Ovary (tissue), 10 donors: ENCODE measurements at places on chromosomes 7 and 10. TPM values are rescaled to one million over a fixed set of nuclear protein-coding genes. Genes with fewer than 3 reads are reported as not detected.
A peak's percentile ranks its signal among the peaks of the same experiment; 100 is the strongest.

DNA sequence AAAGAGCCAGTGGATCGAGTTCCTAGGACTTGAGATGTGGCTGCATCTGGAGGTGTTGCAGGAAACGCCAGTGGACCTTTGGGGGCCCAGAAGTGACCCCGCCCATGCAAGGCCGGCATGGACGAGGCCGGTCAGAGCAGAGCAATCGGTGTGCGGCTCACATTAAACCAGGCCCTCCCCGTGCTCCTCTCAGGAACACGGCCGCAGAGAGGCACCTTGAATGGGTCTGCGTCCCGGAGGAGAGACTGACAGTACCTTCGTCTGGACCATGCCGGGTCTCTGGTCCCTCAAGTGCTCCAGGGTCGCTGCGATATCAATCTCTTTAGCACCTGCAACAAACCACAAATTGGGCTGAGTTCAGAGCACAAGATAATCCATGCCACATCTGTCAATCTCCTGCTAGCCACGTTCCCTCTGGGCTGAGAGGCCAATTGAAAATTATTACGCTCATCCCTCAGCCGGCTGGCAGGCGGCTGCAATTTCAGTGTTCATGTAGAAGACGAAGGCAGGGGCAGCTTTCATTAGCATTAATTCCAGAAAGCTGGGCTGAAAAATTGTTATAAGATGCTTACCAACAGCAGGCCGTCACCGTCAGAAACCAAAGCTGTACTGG, 212.0 kb downstream of the DNAJB6 start:
- H3K36me3 ChIP-seq: no peaks in the 10 kb centered on the region
- H3K27ac ChIP-seq: no peak overlapping the region
- no peaks in the 10 kb centered on the region for H3K27me3 ChIP-seq
- no peaks in the 10 kb centered on the region for H3K4me1 ChIP-seq
- no peak overlapping the region for H3K4me3 ChIP-seq
- DNase-seq: no peak

GRCh38 chr7:71424166-71425035, 292.5 kb downstream of the GALNT17 start:
- H3K36me3 ChIP-seq: no peaks in the 10 kb centered on the region
- no peaks in the 10 kb centered on the region for H3K27me3 ChIP-seq
- no peak for DNase-seq
- H3K27ac ChIP-seq: no peak overlapping the region

DNA sequence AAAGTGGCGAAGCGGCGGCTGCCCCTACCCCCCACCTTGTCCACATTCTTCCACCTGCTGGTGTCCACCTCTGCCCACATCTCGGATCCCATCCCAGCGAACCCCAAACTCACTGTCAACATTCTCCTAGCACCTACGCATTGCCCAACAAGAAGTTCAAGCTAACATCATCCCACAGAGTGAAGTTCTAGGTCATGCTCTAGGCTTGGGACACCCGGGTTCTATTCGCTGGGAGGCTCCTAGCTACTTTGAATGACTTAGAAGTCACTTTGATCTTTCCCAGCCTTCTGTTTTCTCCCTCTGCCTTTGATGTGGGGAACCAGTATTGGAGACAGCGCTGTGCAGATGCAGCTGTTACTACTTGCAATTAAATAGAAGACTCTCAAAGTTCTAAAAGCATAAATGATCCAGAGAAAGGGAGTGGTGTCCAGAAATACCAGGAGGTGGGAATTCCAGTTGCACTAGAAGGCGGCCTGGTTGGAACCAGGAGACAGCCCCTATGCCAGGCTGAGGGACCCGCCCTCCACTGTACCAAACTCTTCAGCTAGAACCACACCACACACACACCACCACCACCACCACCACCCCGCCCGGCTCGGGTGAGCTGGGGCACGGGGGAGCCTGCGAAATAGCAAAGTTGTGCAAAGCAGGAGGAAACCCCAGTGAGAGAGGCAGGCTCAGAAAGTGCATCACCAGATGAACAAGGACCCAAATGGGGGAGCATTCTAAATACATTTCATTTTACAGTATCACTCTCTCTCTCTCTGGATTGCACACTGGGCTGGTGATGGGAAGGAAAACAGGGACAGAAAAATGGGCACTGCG, 5.5 kb upstream of the VGF start:
- no peak for DNase-seq
- H3K27ac ChIP-seq: no peak overlapping the region
- no peaks in the 10 kb centered on the region for H3K36me3 ChIP-seq
- peaks cover 7% of the 10 kb centered on the region for H3K27me3 ChIP-seq
- H3K4me3 ChIP-seq: no peak overlapping the region
- peaks cover 7% of the 10 kb centered on the region for H3K4me1 ChIP-seq

GRCh38 chr7:228610-229009, 36.2 kb downstream of the FAM20C start:
- H3K27me3 ChIP-seq: no peaks in the 10 kb centered on the region
- DNase-seq: no peak
- H3K27ac ChIP-seq: peak overlapping the region; percentile 67
- no peaks in the 10 kb centered on the region for H3K36me3 ChIP-seq
- peaks cover 18% of the 10 kb centered on the region for H3K4me1 ChIP-seq

The FAS gene
- 43.4 TPM for total RNA-seq

The CYP2E1 gene
- total RNA-seq: 3.8 TPM

- no peak overlapping the region for H3K4me3 ChIP-seq
- no peaks in the 10 kb centered on the region for H3K4me1 ChIP-seq
- no peaks in the 10 kb centered on the region for H3K27me3 ChIP-seq
These were observed 65.7 kb downstream of the MYL10 start for GRCh38 chr7:101563198-101563901.

The PRKG1 gene
- 15.6 TPM for total RNA-seq

DNA sequence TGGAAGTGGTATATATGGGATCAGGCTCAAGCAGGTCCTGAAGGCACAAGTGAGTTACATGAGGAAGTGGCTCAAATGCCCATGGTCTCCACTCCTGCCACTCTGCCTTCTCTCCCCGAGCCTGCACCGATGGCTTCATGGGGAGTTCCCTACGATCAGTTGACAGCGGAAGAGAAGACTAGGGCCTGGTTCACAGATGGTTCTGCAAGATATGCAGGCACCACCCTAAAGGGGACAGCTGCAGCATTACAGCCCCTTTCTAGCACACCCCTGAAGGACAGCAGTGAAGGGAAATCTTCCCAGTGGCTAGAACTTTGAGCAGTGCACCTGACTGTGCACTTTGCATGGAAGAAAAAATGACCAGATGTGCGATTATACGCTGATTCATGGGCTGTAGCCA, 95.3 kb downstream of the HOXA1 start:
- no peaks in the 10 kb centered on the region for H3K4me1 ChIP-seq
- no peak overlapping the region for H3K27ac ChIP-seq
- no peak for DNase-seq
- no peaks in the 10 kb centered on the region for H3K36me3 ChIP-seq
- no peaks in the 10 kb centered on the region for H3K27me3 ChIP-seq

DNA sequence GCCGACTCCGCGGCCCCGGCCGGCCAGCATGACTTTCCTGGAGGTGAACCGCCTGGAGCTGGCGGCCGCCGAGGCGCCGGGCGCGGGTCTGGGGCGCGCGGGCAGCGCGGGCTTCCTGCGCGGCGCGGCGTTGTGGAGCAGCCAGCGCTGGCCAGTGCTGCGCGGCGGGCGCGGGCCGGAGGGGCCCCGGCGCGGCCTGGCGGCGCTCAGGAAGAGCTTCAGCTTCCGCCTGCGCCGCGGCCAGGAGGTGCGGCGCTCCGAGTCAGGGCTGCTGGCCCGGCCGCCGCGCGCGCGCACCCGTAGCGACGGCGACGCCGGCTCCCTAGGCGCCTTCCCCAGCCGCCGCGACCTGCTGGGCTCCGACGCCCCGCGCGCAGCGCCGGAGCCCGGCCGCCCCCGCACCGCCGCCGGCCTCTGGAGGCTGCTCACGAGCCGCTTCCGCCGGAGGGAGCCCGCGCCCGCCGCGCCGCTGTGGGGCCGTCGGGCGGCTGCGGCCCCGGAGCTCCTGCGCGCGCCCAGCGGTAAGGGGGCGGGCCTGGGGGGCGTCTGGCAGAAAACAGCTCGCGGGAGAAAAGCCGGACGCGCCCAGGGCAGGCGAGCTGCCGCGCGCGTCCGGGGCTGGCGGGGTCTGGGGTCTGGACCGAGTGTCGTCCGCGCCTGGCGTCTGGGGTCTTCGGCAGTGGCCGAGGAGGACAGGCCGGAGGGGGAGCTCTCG, 29.0 kb downstream of the AGAP3 start:
- DNase-seq: no peak
- no peak overlapping the region for H3K27ac ChIP-seq
- peaks cover 3% of the 10 kb centered on the region for H3K4me1 ChIP-seq
- H3K27me3 ChIP-seq: no peaks in the 10 kb centered on the region
- no peak overlapping the region for H3K4me3 ChIP-seq

- no peaks in the 10 kb centered on the region for H3K27me3 ChIP-seq
- peaks cover 4% of the 10 kb centered on the region for H3K4me1 ChIP-seq
- no peak overlapping the region for H3K27ac ChIP-seq
- no peak for DNase-seq
- no peak overlapping the region for H3K4me3 ChIP-seq
- H3K36me3 ChIP-seq: no peaks in the 10 kb centered on the region
These were observed 3.1 kb upstream of the CHST15 start for GRCh38 chr10:124096494-124096893.

The KIAA1549 gene
- 1.3 TPM for total RNA-seq

- H3K4me1 ChIP-seq: no peaks in the 10 kb centered on the region
- H3K27ac ChIP-seq: no peak overlapping the region
- no peak overlapping the region for H3K4me3 ChIP-seq
- DNase-seq: peak; percentile 28
- H3K27me3 ChIP-seq: no peaks in the 10 kb centered on the region
- no peaks in the 10 kb centered on the region for H3K36me3 ChIP-seq
These were observed 107.3 kb upstream of the STARD3NL start for GRCh38 chr7:38070718-38071117.

The FAM13C gene
- total RNA-seq: 17.3 TPM

GRCh38 chr7:41925946-41926345, 223.1 kb upstream of the INHBA start:
- no peaks in the 10 kb centered on the region for H3K4me1 ChIP-seq
- H3K27ac ChIP-seq: no peak overlapping the region
- DNase-seq: no peak
